Right lung (tissue), 10 donors: ENCODE measurements at places on chromosomes 5 and 9. TPM values are rescaled to one million over a fixed set of nuclear protein-coding genes. Genes with fewer than 3 reads are reported as not detected.

GRCh38 chr9:122742003-122742402, at the start of gene OR1L6:
TSS of gene OR1L6 (plus strand) at chr9:122742303. CDS start at chr9:122749848, 7,545 bp downstream.
- DNase-seq, result no peak

DNA sequence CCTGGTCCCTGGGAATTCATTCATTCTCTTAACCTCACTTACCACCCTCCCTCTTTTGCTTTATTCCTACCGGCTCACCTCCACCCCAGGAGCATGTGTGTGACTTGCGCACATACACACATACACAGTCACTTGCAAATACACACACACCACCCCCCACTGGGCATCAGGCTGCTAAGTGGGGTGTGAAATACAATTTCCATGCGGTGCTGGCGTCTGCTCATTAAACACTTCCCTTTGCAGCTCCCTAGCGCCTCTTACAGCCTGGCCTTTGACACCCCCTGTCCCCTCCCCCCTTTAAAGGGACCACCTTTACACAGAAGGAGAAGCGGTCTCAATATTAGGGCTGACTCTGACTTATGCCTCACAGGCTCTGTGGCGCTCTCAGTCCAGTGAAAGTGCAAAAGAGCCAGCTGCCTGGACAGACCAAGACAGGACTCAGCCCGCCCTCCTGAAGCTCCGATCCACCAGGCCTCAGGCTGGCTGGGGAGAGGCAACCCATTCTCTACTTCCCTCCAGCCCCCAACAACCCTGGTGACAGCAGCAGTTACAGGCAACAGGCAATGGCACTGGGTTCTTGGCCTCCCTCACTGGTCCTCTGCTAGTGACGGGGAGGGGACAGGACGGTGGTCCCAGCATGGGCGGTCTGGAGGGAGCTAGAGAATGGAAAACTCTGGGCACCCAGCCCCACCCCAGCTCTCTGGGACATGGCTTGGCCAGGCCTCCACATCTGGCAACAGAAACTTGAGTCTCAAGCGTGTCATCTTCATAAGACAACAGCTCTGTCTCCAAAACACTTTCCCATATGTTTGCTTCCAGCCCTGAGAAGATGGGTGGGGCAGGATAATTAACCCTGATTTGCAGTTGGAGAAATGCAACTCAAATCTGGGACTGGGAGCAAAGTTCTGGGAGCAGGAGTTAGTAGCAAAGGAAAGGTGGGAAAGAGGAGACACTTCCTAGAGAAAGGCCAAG, 12.0 kb downstream of the ENHO start:
- no peak for DNase-seq

Gene CENPK
- 34.6 TPM for polyA plus RNA-seq

DNA sequence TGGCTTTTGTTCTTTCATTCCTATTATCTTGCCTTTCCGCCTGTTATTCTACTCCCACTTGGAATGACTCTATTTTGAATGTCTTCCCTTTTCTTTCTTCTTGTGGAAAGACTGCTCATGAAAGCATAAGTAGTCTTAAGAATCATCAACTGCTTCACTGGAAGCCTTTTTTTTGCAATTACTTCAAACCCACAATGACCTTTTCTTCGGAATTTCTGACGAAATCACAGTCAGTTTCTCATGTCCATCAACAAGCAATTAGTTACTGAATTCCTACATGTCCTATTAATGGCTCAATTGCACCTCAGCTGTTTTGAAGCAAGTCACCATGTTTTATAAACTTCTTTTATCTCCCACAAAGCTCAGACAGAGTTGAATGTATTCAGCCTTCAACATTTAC, 196.2 kb downstream of the TARS1 start:
- no peak for DNase-seq

- DNase-seq, result no peak
Observed at GRCh38 chr9:37931592-37931991, 27.7 kb upstream of the SLC25A51 start.

- DNase-seq, result no peak
Observed at GRCh38 chr5:6721442-6721841, 8.2 kb downstream of the TENT4A start.

- no peak for DNase-seq
Observed at GRCh38 chr5:127615916-127616315, 33.0 kb upstream of the CTXN3 start.

Gene TAL2
- 0.49 TPM for polyA plus RNA-seq

GRCh38 chr9:4214486-4214885, 85.4 kb downstream of the GLIS3 start:
- no peak for DNase-seq

- no peak for DNase-seq
Observed at GRCh38 chr9:14180093-14180959, 133.6 kb downstream of the NFIB start.
